Adipocyte (in vitro differentiated cells): ENCODE measurements at places on chromosomes 3 and 15.

DNA sequence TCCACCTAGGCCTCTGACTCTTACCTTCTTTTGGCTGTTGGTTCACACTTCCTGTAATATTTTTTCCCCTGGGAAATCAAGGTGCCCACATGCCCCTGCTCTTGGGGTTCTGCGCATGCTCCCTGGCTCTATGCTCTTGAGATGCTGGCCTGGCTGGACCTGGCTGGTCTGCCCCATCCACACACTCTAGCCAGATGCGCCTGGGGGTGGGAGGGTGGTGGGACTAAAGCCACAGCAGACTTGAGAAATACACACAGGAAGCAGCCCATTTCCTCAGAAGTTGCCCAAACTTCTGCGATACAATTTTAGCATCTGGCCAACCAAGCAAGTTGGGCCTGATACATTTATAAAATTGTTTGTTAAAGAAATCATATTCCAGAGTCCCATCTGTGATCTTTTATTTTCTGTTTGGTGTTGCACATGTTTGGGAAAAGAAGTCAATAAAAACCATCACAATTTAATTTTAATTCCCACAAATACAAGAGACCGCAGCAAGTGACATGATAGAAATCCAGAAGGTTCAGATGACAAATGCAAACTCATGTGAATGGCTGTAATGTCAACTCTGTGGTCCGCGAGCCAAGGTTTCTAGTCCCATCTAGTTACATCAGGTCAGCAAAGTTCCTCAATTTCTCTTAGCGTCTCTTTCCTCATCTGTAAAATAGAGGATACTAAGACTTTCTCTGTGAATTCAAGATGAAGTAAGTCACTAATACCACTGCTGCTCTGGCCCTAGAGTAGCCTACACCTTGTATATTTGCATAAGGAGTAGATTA lies 55.9 kb upstream of the MEF2A start:
- DNase-seq: no peak

DNA sequence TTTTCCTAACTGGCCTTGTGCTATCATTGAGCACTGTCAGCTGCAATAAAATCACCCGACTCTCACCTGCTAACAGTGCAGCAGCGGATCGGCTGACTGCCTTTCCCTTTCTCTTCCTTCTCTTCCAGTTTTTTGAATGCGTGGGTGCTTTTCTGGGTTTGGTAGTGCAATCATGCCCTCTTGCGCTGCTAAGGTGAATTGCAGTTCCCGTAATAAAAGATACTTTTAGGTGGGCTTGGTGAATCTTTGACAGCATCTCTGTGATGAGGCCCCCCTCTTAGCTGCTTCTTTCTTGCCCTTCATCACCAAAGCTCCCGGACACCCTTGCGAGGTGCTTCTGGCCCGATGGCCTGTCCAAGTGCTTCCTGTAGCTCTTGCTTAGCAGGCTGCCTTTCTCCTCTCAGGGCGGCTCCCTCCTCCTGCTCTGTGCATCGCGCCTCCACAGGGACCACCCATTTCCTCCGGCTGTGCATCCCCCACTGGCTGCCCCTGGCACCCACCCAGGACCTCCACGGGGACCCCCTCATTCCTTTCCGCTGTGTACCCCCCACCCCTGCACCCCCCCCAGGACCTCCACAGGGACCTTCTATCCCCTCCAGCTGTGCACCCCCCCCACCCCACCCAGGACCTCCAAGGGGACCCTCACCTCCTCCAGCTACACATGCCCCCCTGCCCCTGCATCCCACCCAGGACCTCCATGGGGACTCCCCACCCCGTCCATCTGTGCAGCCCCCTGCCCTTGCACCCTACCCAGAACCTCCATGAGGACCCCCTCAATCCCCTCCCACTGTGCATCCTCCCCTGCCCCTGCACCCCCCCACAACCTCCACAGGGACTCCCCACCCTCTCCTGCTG lies 50.8 kb upstream of the RPL32 start:
- peak; percentile 84 for DNase-seq

GRCh38 chr3:85627932-85628331 lies 669.1 kb downstream of the CADM2 start:
- DNase-seq: no peak

GRCh38 chr15:100008258-100008657 lies 275.0 kb upstream of the LYSMD4 start:
- DNase-seq: no peak

DNA sequence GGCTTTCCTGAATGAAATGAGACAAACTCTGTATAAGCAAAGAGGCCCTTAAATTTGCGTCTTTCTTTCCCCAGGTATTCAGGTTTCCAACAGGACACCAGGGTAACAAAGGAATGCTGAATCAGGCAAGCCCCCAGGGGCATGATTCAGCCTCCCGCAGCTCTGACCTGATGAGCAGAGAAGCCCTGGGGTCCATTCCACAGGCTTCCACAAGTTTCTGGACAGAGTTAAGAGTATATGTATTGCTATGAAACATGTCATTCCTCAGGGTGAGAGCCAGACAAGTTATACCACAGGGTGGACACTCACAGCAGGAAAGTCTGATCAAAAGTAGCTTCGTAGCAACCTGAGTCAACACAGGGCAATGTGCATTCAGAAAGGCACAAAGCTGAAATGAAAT lies 68.1 kb upstream of the CTNNB1 start:
- no peak for DNase-seq

DNA sequence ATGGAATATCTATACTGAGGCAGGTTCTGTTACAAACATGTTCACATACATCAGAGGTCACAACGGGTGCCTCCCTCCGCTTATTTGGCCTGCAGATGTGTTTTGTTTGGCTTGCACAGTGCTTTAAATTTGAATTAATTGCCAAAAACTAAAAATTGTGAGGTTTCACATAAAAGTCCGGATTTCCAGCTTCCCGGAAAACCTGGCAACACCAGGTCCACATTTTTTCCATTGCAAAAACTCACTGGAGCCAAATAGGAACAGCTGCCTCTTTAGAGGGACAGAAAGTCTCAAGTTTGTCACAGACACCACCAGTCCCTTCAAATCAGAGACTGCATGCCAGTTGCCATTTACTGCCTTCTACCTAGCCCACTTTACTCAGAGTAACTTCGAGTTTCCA lies 205.9 kb upstream of the MDFIC2 start:
- DNase-seq: no peak

- no peak for DNase-seq
Measured at GRCh38 chr3:119870512-119870911, 88.6 kb downstream of the NR1I2 start.

GRCh38 chr15:67394873-67395639 lies 125.9 kb upstream of the C15orf61 start:
- no peak for DNase-seq

GRCh38 chr15:99408236-99409096 lies 157.2 kb downstream of the LRRC28 start:
- DNase-seq: peak; percentile 59

DNA sequence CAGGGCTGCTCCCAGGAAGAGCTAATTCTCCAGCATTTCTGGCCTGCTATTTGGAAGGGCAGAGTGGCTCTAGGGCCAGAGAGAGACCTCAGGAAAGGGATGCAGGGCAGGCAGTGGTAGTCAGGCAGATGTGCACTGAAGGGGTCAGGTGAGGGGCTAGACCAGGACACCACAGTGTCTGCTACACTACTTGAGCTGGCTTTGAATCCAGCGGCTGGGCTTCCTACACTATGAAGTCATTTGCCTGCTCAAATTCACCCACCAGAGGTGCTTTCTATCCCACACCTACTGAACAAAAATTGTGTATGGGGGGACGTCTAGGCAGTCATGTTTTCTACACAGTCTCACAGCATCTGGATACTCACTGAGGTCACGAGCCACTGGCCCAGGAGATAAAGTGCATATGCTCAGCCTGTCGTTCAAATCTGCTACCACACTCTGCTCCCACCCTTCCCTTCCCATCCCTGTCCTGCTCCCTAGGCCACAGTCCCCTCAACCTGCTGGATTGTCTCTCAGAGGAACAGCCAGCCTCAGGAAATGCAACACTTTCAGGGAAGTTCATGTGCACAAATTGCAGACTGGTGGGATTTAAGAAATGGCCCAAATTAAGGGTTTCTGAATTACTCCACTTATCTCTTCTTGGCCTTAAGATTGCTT lies 49.9 kb upstream of the SLC6A11 start:
- no peak for DNase-seq

- peak; percentile 28 for DNase-seq
Measured at GRCh38 chr3:113151461-113152031, 59.8 kb upstream of the BOC start.

GRCh38 chr3:113065336-113065735 lies 74.6 kb downstream of the GTPBP8 start:
- DNase-seq: no peak

- DNase-seq: no peak
Measured at GRCh38 chr3:127082066-127082465, 99.2 kb downstream of the PLXNA1 start.

GRCh38 chr3:71652781-71653413 lies 69.4 kb upstream of the FOXP1 start:
- DNase-seq: peak; percentile 83

DNA sequence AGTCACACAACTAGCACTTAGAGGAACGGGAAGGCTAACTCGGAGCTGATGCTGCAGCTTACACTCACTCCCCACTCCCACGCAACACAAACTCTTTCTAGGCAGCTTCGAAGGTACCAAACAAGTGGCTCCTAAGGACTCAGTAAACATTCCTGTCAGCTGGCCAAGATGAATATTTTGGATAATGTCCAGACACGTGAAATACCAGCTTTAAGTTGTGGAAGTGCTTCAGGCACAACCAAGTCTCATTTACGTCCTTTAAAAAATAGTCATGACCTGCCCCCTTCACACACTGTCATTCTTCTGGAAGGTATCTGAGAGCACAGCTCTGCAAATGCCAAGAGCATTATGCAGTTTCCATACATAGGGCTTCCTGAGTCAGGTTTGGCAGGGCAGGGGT lies 1005.9 kb upstream of the CFAP20DC start:
- DNase-seq: no peak

DNA sequence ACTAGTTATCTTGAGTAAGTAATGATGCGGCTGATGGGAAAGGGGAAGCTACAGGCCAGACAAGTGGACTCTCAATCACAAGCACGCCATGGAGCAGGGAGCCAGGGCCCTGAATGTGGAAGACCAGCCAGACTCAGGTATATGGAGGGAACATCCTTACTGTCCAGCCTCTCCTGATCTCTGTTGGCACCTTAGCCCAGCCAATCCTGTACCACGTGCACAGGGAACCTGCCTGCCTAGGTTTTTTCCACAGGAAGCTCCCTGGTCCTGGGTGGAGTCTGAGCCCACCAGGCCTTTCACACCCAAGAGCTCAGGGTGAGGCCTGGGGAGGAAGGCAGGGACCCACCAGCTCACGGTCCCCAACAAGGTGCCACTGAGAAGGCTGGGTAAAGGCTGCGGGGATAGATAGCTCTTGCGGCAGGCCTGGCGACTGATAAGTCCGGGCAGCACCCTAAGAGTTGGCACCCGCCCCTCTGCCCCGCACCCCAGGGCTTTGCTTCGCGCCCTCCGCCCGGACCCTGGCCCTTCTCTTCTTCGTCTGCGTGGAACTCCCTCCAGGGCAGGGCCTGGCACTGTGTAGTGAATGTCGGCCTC lies 933 bp upstream of the APEH start:
- no peak for DNase-seq

DNA sequence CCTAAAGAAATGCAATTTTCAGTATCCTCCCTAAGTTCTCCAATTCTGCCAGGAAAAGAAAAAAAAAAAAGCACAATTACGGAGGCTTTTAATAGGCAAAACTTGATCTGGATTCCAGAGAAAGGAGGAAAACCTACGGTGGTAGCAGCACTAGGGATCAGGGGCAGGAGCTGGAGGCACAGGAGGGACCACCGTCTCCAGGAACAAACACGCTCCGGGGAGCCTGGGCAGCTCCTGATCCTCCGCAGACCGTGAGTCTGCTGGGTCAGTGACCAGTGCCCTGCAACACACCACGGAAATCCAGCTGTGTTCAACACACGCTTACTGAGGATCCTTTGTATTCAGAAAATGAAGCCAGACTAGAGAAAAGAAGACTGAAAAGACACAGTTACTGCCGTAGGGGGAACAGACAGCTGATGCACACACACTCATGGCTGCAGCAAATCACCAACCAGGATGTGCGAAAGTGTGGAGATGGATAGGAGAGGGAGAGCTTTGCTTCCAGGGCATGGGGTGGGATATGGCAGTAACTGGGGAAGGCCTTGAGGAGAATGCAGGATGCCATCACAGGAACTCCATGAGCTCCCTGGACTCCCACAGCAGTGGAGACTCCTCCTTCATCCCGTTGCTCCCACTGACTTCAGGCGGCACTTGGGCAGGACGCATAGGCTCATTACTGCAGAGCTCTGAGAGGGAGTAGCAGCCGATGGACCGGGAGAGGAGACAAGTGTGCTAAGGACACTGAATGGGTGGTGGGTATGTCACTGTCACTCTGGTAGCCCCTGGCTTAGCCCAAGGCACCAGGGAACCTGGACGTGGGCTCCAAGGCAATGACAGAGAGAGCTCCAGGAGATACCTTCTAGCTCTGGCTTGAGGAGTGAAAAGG lies 167.0 kb downstream of the ATP10A start:
- no peak for DNase-seq

- DNase-seq: peak; percentile 52
Measured at GRCh38 chr3:46701181-46701939, at the start of gene TMIE. TSS of gene TMIE (plus strand) at chr3:46701392. CDS start at chr3:46701488, 96 bp downstream.

- no peak for DNase-seq
Measured at GRCh38 chr15:52783929-52784798, 6.0 kb downstream of the ONECUT1 start.

DNA sequence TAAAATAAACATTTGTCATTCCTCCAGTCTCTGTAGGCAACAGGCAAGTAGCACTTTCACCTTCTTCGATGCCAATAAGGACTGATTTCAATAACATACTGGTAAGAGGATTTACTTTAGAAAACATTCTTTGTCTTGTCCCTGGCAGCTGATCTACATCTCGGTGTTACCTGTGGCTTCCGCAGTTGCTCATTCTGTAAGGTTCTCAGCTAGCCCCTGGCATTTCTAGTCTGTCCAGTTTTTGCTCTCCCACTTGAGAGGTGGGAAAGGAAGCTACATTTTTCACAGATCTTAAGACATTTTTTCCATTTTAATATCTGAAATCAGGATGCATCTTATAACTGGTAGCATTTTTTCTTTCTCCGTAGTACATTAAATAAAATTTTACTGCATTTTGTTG lies 19.7 kb upstream of the MAP6D1 start:
- no peak for DNase-seq

- peak; percentile 97 for DNase-seq
Measured at GRCh38 chr3:149180057-149180573, 41.5 kb downstream of the CP start.

- no peak for DNase-seq
Measured at GRCh38 chr3:62811119-62811518, 64.1 kb downstream of the CADPS start.
